ENCODE measurements at places on chromosomes 1 and 21.

DNA sequence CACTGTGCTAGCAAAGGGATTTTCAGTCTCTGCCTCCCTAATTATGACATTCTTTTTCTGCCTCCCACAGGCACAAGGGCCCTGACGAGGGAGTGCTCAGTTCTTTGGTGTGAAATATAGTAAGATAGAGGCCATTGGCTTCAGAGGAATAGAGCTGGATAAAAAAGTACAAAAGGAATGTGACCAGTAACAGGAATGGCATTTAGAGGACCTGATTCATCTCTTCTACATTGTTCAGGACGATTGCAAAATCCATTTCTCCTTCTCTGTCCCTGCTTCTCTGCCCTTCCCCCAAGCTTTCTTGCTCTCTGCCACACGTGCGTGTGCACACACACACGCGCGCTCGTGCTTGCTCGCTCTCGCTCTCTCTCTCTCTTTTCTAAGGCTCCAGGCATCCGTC lies 668.2 kb downstream of the KIF26B start:
- DNase-seq = no peak

GRCh38 chr1:220730486-220730885 lies 17.6 kb upstream of the MTARC2 start:
- no peak for DNase-seq

DNA sequence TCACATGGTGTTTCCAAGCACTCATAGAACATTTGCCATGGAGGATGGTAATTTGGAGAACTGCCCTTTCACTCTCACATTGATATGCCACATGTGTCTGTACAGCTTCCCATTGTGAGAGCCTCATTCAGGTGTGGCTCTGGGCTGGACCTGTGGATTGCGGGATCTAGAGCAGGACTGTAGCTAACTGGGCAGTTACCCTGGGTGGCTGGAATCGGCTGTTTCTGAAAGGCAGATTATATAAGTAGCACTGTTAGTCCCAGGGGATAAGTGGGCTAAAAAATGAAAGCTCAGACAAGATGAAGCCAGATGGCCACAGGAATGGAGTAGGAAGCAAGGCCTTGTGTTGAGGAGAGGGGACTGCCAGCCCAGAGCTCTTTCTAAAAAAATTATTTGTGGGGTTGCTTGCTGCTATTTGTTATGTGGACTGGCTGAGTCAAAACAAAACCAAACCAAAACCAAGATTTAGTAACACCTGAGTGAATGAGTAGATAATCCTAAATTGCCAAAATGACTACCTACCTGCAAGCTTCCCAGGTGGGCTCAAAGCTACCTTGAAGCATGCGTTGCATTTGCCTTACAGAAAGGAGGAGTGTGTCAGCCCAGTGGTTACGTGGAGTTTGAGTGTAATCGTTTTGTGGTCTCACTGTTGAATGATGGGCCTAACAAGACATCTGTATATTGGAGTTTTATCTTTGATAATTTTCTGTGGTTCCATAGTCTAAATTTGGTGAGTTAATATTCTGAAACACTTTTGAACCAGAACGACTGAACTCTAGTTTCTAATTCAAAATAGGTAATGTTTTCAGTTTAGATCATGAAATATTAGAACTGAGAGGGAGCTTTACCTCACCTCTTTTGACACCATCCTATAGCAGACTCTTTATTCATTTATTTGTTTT lies 58.0 kb downstream of the SDCCAG8 start:
- DNase-seq = no peak

GRCh38 chr1:203615061-203615581 lies 11.5 kb upstream of the ATP2B4 start:
- DNase-seq = no peak

GRCh38 chr1:205570796-205571537 lies 60.8 kb downstream of the ELK4 start:
- DNase-seq = no peak

DNA sequence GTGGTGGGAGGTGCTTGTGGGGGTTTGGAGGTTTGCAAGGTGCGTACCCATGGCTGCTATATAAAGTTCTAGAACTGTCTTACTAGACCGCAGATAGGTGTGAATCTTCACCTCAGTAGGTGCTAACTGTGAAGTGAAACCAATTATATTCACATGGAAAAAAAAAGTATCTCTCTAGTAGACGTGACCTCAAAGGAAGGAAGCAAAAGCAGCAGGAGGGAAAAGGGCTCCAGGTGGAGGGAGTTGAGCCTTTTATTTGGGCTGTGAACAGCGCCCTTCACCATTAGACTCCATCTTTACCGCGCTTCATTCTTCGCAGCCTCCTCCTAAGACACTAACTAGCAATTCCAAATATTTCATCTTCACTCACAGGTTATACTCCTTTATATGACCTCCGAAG lies 129.8 kb downstream of the TBX19 start:
- no peak for DNase-seq

- DNase-seq = no peak
Measured at GRCh38 chr1:186112280-186112679, 262.8 kb downstream of the TPR start.

- DNase-seq = peak; percentile 67
Measured at GRCh38 chr1:201447903-201448871, 20.8 kb downstream of the PHLDA3 start.

DNA sequence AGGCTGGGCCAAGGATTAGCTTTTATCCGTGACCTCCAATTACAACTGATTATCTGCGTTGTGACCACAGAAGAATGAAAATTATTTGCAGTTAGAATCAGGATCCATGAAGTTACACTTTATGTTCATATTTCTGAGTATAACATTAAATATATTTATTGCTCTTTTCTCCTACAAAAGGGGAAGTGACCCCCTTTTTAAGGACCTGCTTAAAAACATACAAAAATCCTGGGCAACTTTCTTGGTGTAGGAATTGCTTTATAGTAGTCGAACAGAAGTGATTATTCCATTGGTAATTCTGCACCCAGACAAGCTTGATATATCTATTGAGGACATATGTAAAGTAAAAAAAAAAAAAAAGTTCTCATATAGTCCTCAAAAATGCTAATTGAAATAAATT lies 208.7 kb downstream of the MRPL39 start:
- DNase-seq = no peak

DNA sequence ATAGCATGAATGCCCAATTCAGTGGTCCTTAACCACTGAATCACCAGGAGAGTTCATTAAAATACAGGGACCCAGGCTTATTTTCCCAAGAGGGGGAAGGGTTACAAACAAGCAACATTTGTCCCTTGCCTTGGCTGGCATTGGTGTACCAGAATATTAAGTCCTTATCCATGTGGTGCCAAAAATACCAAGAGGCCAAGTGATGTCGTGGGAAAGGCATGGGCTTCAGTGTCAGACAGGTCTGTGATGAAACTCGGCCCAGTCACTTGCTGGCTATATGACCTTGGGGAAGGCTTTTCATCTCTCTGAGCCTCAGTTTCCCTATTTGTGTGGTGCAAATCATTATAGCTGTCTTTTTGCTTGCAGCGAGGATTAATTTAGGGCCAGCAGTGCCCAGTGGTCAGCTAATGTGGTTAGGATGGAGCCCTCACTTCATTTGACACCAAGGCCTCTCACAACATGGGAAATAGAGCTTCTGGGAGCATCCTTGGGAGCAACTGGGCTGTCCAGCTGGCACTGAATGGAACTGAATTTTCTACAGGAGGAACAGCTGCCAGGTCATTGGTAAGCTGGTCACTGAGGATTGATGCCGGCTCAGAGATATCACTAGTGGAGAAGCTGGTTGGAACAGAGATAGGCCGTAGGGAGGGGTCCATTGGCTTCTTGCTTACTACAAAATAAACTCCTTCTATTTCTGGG lies 77.2 kb upstream of the PPP2R5A start:
- no peak for DNase-seq

GRCh38 chr1:175209493-175209921 lies 16.9 kb upstream of the KIAA0040 start:
- no peak for DNase-seq

GRCh38 chr1:63718541-63718970 lies 55.3 kb upstream of the ROR1 start:
- no peak for DNase-seq

- DNase-seq = no peak
Measured at GRCh38 chr1:6622396-6623152, 2.1 kb upstream of the THAP3 start.

DNA sequence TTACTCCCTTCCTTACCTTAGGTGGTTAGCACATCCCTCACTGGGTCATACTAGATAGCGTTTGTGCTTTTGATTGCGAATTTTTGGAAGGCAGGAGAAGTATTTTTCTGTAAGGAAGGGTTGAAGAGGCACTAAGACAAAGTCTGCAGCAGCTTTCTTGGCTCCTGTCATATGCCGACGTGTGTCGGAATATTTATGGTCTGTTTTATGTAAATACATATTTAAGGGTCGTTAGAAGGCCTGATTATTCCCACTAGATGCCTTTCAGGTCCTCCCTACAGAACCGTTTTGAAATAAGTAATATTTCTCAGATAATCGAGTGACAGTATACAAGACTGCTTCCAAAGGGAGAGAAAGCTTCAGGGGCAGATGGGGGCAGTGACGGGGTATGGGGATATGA lies 10.0 kb downstream of the RNF220 start:
- no peak for DNase-seq

GRCh38 chr1:112701227-112702066 lies 5.5 kb downstream of the RHOC start:
- DNase-seq = no peak

GRCh38 chr1:19460535-19461219 lies 24.7 kb downstream of the CAPZB start:
- DNase-seq = no peak

All from activated naive CD4-positive, alpha-beta T cell treated with Interleukin-2 at 50 U/mL for 16 hours (primary cell).